ENCODE measurements at places on chromosomes 5 and 9.

- DNase-seq, result no peak
Observed at GRCh38 chr9:27003426-27004077, 1.9 kb downstream of the LRRC19 start.

- DNase-seq, result no peak
Observed at GRCh38 chr9:130073373-130073772, 19.7 kb downstream of the GPR107 start.

DNA sequence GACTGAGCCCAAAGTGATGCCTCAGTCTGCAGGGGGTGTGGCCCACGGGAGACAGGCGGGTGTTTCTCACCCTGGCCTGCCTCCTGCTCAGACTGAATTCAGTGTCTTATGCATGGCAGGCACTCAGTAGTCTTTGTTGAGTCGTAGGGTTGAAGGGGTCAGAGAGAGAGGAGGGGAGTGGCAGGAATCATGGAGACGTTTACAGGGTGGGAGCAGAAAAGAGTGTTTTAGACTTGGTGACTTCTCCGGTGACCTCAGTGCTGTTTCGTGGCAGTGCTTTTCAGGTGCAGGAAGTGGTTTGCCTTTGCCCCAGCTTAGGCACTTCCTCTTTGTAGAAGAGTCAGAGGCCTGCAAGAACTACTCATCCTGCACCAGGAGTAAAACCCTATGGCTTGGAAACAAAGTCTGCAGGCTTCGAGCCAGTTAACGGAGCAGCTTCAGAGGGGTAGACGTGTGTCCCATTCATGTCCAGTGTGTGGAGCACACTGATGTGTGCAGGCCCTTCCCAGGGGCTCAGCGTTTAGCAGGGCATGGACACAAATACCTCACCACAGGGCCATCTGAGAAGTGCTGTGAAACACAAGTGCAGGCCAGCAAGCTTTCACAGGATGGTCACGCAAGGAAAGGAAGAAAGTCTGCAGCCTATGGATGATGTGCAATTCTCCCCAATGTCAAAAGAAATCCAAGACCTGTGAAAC is 24.5 kb upstream of the SEMA4D start:
- peak; percentile 77 for DNase-seq

DNA sequence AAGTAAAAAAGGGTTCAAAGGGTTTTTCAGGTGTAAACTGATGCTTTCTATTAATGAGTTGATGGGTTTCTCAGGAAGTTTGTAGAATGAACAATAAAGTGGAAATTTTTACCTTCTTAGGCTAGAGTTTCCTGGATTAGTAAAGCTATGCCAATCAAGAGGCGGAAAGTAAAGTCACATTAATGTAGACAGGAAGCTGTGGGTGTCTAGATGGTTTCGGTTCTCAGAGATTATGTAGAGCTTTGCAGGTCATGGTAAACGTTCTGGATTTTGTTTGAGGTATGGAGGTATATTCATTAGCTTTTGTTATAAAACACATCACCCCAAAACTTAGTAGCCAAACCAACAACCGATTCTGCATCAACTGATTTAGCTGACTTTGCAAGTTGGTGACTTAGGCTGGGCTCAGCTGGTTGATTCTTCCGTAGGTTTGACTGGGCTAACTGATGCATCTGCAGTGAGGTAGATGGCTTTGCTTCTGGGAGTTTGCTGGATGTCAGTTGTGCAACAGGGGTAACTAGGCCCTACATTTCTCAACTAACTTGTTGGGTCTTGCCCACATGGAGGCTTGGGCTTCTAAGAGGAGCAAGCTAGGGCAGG is 273.8 kb downstream of the MSX2 start:
- DNase-seq, result no peak

DNA sequence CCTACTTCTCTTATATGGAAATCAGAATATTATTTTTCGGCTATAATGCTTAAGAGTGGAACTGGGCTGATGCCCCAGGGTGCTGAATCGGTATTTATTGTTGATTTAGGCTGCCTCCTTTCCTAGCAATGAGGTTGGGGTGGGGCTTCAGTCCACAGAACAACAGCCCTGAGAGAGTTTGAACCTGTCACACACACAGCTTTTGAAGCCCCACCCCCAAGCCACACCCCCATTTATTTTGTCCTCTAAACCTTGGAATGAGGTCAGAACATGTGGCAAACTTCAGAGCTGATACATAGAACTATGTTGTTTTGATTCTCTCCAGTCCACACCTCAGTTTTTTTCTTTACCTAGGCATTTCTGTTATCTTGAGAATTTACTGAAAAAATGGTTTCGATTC is 51.7 kb upstream of the CAMK4 start:
- peak; percentile 10 for DNase-seq

- no peak for DNase-seq
Observed at GRCh38 chr9:134486143-134486591, 155.4 kb upstream of the COL5A1 start.

- no peak for DNase-seq
Observed at GRCh38 chr9:104769655-104770054, 5.7 kb downstream of the NIPSNAP3B start.

- DNase-seq, result no peak
Observed at GRCh38 chr9:69198521-69199220, 24.6 kb downstream of the TJP2 start.

DNA sequence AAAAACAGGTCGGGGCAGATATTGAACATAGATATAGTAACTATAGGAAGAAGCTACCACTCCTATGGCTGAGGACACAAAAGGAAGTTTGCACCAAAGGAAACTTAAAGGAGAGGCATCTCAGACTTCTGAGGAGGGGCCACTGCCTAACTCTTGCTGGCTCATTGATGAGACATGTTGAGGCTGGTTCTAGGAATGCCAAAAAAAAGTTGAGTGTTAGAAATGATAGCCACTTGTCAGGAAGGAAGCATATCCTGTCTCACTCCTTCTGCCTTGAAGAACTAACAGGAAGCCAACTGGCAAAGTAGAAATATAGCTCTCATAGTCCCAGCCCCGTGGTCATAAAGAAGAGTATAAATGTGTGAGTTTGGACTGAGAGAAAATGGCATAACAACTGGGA is 23.3 kb upstream of the STOM start:
- DNase-seq, result no peak

DNA sequence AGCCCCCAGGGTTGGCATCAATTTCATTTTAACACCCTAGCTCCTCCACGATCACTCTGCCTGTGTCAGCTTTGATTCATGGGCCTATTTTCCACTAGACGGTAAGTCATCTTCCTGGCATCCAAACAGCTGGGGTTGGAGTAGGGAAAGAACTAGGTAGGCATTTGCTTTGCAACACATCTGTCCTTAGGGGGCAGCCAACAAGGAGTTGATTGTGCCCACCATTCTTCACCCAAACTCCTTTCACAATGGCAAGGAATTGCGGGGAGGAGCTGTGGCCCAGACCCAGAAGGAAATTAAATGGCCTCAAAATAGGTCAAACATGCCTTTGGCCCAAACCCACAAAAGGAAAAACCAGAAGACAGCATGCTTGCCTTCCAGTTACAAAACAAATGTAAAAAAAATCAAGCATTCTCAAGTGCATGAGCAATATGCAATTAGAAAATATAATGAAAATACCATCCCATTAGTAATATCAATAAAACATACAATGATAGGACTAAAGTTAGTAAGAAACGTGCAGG is 71.8 kb downstream of the NRG2 start:
- DNase-seq, result no peak

- no peak for DNase-seq
Observed at GRCh38 chr5:56837956-56838355, 22.6 kb downstream of the MAP3K1 start.

GRCh38 chr9:93116072-93116961 is 17.7 kb downstream of the NINJ1 start:
- DNase-seq, result no peak

GRCh38 chr5:16271851-16272250 is 92.3 kb upstream of the MARCHF11 start:
- no peak for DNase-seq

- no peak for DNase-seq
Observed at GRCh38 chr5:45417285-45417998, 278.7 kb downstream of the HCN1 start.

DNA sequence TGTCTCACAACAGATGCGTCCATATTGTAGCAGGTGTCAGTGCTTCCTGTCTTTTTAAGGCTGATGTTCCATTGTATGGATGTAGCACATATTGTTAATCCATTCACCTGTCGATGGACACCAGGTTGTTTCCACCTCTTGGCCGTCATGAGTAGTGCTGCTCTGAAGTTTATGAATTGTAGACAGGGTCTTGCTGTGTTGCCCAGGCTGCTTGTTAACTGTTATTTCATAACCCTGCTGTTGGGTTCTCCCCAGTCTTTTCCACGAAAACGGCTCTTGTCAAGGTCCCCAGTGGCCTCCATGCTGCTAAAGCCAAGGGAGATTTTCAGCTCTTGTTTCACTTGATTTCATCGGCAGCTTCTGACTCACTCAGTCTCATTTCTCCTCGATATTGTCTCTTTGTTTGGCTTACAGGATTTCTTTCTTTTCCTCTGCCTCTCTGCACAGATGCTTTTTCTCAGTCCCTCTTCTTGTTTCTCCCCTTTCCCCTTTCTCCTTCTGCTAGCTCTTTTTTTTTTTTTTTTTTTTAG is 12.1 kb upstream of the PSD2 start:
- no peak for DNase-seq

GRCh38 chr5:195401-196160 is 4.3 kb downstream of the LRRC14B start:
- no peak for DNase-seq

DNA sequence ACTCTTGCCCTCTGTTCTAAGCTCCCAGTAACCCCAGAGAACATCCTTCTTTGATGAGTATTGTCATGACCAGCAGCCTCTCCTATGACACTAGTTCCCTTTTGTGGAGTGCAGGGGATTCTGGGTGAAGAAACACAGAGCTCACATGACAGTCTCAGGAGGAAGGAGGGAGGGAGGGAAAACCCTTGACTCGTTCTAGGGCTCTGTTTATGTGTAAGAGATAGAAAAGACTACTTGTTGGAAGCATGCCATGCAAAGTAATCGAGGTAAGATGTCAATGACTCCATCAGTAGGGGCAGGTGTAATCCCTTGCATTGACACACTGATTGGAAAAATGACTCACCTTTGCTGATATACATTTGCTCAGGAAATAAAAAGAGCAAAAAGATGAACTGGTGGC is 190.2 kb upstream of the ELL2 start:
- DNase-seq, result peak; percentile 15

DNA sequence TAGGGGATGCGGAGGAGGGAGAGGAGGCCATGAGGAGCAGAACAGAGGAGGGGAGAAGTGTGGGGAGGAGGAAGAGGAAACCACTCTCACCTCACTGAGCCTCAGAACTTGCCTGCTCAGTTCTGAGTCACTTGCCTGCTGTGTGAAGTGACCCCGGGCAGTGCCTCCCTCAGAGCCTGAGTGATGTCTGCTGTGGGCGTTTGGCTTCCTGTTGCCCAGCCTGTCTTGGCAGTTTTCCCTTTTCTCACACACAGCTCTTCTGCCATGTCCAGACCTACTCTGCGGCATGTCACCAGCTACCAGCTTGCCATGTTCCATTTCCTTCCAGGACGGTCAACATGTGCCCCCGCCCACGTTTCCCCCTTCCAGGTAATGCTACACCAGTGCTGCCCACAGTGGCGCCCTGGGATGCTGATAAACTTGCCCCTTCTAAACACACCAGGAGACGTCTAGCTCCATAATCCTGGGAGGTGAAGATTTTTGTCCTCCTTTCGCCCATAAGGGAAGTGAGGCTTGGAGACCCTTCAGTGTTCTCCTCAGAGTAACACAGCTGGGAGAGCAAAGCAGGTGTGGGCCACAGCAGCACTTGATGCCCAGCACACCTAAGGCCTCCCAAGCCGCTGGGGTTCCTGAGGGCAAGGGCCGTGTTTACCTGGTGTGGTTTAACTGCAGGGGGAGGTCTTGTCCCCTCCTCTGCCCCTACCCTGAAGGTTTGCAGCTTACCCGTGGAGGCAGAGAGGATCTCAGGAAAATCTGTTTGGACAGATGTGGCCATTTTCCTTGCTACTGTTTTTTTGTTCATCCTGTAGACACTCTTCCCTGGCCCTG is 63.8 kb upstream of the RNF130 start:
- DNase-seq, result peak; percentile 59

DNA sequence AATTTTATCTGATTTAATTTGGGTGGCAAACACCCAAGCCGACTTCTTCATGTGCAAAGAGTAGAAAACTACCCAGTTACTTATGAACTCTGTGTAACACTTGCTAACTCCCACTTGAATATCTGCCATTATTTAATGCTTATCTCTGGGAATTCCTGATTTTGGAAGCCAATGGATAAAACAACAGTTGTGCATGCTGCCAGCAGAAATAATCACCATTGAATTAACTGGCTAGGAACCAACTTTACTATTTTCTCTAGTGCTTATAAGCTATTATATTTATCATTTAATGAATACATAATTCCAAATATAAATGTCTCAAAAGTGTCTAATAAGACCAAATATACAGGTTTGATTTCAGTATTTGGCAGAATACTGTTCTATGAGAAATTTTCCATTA is 85.7 kb downstream of the IZUMO3 start:
- DNase-seq, result no peak

GRCh38 chr9:137660144-137660543 is 41.3 kb downstream of the EHMT1 start:
- DNase-seq, result no peak

DNA sequence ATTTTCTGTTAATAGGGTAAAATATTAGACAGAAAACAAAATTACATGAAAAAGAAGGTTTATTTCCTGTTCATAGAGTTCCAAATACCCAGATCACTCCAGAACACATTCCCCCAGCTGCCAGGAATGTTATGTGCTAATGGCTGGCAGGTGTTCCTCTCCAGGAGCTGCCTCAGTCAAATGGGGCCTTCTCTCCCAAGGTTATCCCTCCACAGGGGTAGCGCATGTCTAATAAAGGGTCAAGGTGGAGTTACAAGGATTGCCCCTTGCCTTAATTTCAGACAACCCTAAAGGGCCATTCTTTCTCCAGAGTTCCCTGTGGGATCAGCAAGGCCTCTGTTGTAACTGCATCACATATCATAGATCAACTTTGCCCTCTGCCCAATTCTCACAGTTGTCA is 148.6 kb upstream of the PLPPR1 start:
- DNase-seq, result no peak

GRCh38 chr5:13866792-13867191 is 77.7 kb downstream of the DNAH5 start:
- peak; percentile 33 for DNase-seq

- no peak for DNase-seq
Observed at GRCh38 chr9:111094958-111095357, 56.7 kb upstream of the LPAR1 start.

GRCh38 chr9:87578625-87579024 is 81.0 kb downstream of the DAPK1 start:
- DNase-seq, result no peak

DNA sequence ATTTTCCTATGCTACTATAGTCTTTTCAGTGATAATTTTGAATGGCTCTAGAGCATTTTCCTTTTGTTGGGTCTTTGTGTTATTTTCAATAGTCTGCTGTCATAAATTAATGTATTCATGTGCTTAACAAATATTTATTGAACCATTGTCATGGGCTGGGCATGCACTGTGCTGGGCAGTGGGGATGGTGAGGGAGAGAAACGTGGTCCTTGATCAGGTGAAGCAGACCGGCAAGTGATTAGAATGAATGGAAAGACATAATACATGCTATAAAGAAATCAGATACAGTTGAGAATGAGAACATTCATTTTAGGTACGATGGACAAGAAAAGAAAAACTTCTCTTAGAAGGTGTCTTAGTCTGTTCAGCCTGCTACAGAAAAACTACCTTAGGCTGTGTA is 66.1 kb downstream of the KIF4B start:
- DNase-seq, result no peak

- no peak for DNase-seq
Observed at GRCh38 chr9:80932181-80932580, 757.2 kb downstream of the TLE1 start.

GRCh38 chr5:124783794-124784193 is 37.4 kb upstream of the ZNF608 start:
- no peak for DNase-seq

- DNase-seq, result no peak
Observed at GRCh38 chr9:16028548-16028947, 475.7 kb downstream of the CCDC171 start.
